EL (cell line): ENCODE measurements at places on chromosomes 3 and 15.
A peak's percentile ranks its signal among the peaks of the same experiment; 100 is the strongest.

GRCh38 chr3:155131104-155131503 is 51.0 kb downstream of the MME start:
- peak; percentile 27 for DNase-seq

GRCh38 chr3:61634678-61635077 is 73.3 kb downstream of the PTPRG start:
- DNase-seq: peak; percentile 34

GRCh38 chr15:70605606-70606410 is 157.6 kb downstream of the UACA start:
- peak; percentile 55 for DNase-seq

- DNase-seq: no peak
Observed at GRCh38 chr3:46846624-46847542, 16.4 kb downstream of the MYL3 start.

GRCh38 chr3:157610876-157611535 is 107.8 kb upstream of the VEPH1 start:
- no peak for DNase-seq

DNA sequence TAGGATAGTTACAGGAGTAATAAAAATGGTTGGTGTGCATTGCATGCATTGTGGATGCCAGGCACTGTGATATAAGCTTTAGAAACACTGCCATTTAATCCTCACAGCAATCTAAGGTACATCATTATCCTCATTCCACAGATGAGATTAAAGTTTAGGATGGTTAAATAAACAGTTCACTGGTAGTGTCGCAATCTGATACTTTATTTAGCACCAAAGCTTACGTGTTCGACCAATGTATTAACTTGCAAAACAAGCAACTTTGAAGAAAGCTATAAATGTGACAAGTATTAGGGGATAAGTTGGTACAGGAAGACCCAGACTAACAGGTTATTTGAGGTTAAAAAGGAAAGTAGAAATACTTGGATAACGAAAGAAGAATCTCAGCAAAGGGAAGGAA is 150.5 kb upstream of the ZNF385D start:
- DNase-seq: no peak

GRCh38 chr3:20068512-20069177 is 28.4 kb downstream of the KAT2B start:
- DNase-seq: no peak

DNA sequence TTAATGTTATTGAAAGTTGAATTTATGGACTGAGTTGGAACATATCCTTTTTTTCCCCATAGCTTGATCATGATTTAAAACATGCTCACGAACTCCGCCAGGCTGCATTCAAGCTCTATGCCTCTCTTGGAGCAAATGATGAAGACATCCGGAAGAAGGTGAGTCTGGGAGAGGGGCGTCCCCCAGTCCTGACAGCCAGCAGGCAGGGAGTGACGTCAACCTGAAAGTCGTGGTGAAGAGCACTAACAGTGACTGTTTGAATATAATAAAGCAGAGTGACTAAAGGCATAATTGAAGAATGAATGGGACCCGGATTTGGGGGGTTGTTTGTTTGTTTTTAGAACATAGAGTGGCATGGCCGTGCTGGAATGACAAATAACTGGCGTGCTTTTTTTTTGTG is 57.9 kb downstream of the ARMC8 start:
- no peak for DNase-seq

- DNase-seq: peak; percentile 32
Observed at GRCh38 chr3:30141927-30142326, 464.5 kb upstream of the TGFBR2 start.

- DNase-seq: no peak
Observed at GRCh38 chr15:42730135-42730534, 6.8 kb downstream of the CDAN1 start.

DNA sequence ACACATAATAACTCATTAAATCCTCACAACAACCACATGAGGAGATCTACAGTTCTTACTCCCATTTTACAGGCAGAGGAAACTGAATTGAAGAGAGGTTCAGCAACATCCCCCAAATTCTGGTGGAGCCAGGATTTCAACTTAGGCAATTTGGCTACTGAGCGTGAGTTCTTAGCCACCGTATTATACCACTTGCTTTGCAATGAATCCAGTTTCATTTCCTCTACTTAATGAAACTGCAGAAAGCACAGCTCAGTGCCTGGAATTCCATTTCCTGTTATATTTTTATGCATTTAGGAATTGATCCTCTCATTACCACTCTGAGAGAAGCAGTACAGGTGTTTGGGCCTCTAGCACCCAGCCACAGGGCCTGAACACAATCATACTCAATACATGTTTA is 4.3 kb downstream of the ZNF860 start:
- DNase-seq: no peak

GRCh38 chr3:117104381-117104780 is 394.8 kb downstream of the TUSC7 start:
- no peak for DNase-seq

DNA sequence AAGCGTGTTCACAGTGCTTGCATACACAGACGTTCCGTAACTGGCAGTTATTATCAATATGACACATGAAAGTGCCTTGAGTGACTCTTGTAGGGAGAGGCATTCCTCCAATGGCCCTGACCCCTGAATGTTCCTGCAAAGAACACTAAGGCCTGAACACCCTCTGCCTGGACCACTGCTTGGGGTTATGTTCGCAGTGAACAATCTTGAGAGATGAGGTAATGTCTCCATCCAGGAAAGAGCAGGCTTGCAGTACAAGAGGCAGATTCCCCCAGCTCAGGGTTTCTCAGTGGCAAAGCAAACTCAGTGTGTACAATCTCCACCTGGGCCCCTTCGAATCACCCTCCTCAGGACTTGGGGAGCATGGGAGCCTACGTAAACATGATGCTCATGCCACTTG is 324.6 kb downstream of the MAGI1 start:
- DNase-seq: peak; percentile 37

DNA sequence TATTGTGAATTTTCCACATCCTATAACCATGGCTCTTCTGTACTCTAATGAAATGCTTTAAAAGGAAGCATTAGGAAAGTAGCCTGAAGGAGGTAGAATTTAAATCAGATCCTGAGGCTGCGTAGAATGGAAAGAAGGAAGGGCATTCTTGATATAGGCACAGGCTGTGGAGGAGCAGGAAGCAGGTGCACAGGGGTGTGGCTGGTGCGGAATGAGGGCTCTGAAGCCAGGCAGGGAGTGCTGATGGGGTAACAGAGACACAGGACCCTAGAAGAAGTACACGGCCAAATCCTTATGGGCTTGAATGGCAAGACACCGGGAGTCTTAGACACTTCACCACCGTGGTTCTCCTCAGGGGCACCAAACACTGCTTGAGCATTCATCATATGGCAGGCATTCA is 97.0 kb downstream of the MYLK start:
- no peak for DNase-seq

- DNase-seq: no peak
Observed at GRCh38 chr15:45083223-45083622, 30.7 kb downstream of the DUOX2 start.

- DNase-seq: peak; percentile 5
Observed at GRCh38 chr3:99482191-99482590, 156.2 kb upstream of the COL8A1 start.

DNA sequence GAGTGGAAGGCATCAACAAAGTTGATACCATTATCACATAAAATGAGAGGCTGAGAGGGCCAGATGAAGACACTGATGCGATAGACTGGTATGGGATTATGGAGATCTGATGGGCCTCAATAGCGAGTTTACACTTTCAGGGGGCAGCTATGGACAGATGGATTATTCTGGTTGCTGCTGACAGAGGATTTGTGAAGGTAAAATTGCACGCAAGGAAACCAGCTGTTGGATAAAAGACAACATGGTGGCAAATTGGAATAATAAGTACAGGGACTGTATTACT is 203.9 kb downstream of the MBNL1 start:
- DNase-seq: no peak

DNA sequence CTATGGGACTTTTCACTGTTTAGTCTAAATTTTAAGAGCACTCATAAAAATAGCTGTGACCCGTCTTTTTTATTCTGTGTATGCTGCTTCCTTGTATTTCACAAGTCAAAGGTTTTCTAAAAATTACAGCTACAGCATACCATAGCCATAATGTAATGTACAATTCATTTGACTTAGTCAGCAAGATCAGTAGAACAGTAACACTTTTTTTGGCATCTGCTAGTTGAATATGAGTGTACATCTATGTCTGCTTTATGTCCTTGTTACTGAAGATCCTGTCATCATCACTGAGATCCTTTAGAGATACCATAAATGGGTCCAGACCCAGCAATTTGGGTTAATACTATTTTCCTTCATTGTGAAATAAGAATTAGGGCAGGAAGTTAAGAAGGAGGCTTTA is 42.2 kb downstream of the CMSS1 start:
- peak; percentile 94 for DNase-seq

GRCh38 chr3:194775266-194775665 is 89.6 kb downstream of the FAM43A start:
- no peak for DNase-seq

DNA sequence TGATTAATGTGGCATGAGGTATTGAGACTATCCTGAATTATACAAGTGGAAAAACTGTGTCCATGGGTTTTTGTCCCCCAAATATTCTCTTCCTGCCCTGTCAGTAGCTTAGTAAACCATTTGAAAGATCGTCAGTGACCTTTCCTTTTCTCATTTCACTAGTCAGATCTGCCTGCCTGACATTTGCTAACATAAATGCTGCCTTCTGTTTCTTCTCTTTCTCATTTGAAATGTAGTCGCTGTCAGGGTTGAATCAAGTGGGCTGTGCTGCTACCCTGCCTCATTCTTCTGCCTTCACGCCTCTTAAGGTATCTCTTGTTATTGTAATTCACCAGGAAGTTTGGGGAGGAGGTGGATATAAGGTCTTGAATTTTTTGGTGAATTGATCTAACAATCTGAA is 67.5 kb downstream of the LRCH3 start:
- no peak for DNase-seq

- no peak for DNase-seq
Observed at GRCh38 chr3:155110996-155111901, 31.1 kb downstream of the MME start.

DNA sequence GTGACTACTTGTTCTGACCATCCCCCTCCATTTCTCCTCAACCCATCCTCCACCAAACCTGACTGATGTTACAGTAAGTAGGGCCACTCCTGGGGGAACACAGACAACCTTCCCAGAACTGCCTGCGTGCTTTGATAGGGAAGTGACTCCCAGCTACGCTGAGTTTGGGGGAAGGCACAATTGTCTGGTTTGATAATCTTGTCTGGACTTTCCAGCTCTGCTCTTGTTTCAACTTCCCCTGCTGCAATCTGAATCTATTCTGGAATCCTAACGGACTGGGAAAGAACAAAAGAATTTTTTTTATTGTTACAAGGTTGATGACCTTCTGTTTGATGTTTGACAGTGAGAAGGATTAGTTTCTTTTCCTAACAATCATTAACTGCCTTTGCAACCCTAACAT is 895.6 kb downstream of the ROBO1 start:
- DNase-seq: no peak

DNA sequence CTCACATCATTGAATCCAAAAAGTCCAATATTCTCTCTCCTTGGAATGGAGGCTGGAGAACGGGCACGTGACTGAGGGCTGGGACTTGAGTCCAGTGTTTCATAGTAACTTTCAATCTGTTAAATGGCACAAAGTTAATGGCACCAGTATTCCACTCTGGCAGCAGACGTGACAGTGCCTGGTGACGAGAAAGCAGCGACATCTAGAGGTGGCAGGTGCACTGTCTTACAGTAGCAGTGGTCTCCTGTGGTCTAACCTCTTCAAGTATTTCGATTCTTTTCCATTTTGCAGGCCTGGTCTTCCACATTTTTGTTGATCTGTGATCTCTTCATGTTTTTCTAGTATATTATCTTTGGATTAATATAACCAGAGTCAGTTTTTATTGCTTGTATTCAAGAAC is 107.1 kb downstream of the OXSM start:
- peak; percentile 42 for DNase-seq

GRCh38 chr3:46462111-46462510 is 2.6 kb downstream of the LTF start:
- peak; percentile 45 for DNase-seq

- DNase-seq: no peak
Observed at GRCh38 chr15:100255644-100256043, 86.1 kb downstream of the ADAMTS17 start.

- no peak for DNase-seq
Observed at GRCh38 chr3:33488683-33489082, 48.5 kb upstream of the UBP1 start.

DNA sequence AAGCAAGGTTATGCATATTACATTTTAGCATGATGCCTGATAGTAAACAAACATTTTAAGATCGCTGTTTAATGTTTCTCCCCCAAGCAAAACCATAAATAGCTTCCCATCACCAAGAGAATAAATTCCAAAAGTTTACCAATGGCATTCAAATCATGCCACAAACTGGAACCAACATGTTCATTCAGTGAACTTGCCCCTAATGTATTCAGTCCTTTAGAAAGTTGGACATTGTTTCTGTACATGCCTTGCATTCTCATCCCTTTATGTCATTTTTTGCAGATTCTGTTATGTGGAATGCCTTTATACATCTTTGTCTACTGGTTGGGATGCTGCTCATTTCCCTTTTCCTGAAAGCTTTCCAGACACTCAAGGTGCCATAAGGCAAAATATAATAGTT is 105.5 kb downstream of the PYDC2 start:
- DNase-seq: peak; percentile 79

DNA sequence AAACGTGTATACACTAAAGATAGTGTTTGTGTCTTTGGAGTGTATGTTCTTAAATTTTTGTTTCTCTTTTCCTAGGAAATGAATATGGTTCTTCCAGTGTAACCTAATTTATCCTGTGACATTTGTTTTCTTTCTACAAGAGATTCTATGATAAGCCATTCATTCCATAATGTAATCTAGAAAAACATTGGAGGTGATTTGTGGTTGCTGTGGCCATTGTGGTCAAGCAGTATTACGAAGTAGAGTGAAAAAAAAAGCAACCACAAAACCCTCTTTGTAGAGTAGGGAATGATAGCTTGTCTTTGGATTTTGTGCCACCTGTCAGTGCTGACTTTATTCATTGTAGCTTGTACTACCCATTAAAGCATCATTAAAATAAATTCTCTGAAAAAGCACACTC is 1209.6 kb downstream of the ZPLD1 start:
- DNase-seq: no peak
